ENCODE measurements at places on chromosomes 5 and 9.

DNA sequence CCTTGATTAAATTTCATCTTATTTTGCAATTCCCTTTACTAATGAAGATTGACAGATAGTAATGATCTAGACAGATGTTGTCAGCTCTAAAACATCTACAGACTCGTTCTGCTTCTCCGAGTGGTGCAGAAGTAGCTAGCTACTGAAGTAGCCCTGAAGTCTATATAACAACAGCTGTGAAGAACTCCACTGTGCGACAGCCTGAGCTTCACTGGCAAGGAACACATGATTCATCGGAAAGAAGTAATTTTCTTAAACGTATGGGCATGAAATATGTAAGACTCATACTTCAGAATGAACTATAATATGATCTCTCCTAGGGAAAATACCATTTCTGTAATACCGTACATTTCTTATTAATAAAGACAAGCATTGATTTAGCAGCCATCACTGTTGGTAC is 96.2 kb downstream of the TRPM3 start:
- DNase-seq: no peak

- no peak for DNase-seq
Observed at GRCh38 chr5:31236339-31236738, 42.9 kb downstream of the CDH6 start.

DNA sequence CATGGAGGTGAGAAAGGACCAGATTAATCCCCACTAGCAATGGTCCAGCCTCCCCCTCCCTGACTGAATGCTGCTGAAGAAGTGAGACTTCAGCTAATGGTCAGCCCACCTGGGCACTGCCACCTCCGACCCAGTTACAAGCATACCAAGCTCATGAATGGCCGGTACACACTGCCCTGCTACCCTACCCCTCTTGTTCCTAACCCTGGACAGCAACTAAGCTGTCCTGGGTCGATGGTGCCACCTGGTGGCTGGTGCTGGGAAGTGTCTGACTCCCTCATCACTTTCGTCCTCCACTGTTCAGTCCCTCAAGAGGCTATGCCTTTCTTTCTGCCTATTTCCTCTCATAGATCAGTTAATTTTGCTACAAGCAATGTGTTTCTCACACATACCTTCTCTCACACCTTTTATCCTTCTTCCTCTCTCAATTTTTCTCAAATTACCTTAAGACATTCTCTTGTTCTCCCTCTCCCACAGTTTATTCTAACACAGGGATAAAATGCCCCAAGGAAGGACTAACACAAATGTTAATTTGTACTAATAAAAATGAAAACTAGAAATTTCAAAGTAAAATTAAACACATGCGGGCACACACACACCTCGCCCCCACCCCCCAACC is 42.4 kb downstream of the PAX5 start:
- peak; percentile 47 for DNase-seq

DNA sequence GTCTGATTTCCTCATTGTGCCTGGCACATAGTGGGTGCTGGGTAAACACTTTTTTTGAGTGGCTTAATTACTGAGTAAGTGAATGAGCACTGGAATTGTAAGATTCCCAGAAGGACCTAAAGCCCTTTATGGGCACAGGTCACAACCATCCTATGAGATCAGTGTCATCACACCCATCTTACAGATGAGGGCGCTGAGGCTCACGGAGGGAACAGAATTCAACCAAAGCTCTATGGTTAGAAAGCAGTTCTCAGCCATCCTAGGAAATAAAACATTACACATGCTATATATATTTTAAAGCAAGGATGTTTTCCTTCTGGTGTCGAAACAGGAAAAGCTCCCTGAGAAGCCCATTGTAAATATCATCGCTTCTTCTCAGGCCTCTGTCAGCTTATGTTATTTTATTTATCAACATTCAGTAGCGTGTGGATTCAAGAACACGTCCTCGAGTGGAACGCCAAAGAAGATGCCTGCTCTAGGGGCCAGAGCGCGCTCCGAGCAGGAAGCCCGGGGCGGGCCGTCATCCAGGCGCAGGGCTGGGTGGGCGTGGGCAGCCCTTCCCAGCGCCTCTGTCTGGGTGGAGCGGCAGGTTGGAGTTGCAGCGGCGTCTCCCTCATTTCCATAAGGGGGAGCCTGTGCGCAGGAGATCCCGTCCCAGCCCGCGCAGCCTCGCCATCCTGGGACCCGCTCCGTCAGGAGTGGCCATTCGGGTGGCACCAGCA is 155.8 kb upstream of the SMIM23 start:
- no peak for DNase-seq

- DNase-seq: no peak
Observed at GRCh38 chr5:55932700-55933099, 62.1 kb downstream of the IL6ST start.

GRCh38 chr5:95850391-95850894 is 27.9 kb upstream of the GLRX start:
- DNase-seq: no peak

DNA sequence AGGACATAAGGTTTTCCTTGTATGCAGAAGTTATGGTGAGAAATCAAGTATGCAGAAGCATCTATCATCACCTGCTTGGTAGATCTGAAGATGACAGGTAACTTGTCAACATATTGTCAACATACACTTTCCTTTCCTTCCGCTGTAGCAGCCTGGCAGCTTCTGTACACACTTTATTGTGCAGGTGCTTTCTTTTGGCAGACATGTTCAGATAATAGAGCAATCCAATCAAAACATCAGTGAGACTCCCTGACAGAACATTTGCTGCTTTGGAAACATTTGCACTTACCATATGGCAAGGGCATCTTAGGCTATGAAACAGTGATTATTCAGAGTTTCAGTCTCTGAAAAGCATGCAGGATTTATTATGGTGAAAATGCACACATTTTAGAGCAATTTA is 161.1 kb upstream of the CDH12 start:
- DNase-seq: no peak

DNA sequence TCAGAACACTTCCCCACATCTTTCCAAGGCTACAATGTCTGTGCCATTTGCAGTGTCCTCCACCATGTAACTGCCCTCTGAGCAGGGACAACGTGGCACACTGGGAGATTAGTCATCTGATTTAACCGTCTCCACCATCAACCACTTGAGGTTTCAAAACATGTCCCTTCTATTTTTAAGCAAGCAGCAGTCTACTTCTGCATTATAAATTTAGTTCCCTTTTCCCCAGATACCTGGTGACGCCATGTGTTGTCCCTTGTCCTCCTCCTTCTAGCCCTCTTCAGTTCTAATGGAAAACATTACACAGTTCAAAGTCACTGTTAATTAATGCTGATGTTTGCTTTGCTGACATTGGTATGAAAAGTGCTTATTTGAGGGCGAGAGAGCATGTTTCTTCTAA is 52.8 kb downstream of the ATP10B start:
- DNase-seq: no peak

DNA sequence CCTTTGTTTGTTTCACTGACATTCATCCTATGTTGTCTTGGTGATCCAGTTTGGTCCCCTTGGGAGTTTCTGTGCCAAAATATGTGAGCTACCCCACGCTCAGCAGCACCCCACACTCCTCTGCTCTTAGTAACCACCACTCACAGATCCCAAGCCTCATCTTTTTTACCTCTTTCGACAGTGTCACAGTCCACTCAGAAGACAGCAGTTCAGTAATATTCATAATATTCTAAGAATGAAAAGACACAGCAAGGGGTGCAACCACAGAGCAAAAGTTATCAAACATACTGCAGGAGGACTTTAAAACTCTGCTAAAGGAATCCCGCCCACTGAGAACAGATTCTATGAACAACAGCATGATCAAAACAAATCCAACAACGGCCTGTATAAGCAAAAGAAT is 28.2 kb downstream of the RNF130 start:
- no peak for DNase-seq

- no peak for DNase-seq
Observed at GRCh38 chr9:129072171-129072570, 8.7 kb upstream of the DOLPP1 start.

DNA sequence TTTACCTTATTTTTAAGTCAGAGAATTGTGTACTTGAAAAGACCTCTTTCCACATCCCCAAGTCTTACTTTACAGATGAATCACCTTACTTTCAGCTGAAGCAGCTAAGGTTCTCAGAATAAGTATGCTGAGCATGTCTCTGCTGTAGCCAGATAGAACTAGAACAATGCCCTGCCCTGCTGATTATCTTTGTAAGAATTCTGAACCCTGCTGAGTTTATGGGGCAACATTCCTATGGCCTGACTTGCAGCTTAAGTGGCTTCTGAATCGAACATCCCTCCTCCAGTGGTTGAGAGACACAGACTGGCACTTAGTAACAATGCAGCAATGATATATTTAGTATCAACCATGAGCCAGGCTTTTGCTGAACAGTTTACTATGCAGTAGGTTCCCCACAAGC is 592.0 kb upstream of the WWC1 start:
- DNase-seq: peak; percentile 92

DNA sequence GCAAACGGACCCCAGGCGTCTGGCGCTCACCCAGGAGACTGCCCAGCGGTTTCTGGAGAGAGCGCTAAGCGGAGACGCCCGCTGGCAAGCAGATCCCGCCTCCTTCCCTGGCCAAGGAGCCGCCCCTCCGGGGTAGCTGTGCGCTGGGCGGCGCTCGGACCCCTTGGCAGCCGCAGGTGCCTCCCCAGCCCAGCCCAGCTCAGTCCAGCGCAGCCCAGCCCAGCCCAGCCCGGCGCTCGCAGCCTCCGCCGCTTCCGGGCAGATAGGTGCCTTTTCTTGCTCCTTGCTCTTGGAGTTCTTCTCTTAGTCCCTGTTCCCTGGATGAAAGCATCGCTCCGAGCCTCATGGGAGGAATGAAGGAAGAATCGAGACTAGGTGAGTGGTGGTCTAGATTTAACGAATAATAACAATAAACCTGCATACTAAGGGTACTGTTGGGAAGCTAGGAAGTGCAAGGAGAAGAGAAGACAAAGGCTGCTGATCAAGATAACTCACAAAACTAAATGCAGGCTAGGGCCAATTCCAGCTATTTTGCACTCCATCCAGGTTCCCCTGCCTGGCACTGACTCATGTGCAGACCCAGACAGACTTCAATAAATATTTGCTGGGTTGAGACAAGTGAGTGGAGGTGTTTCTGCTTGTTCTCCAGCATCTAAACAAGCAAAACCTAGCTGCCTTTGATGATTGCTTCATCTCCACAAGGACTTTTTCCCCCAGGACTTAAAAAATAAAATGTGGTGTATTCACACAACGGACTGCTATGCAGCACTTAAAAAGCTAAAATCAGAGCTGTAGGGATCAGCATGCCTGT is at the start of gene STK32A:
TSS of gene STK32A (plus strand) at position 202 of the 811 bp plus-strand sequence. CDS start 4,609 bp downstream, outside the sequence.
- no peak for DNase-seq

- DNase-seq: peak; percentile 42
Observed at GRCh38 chr9:21294364-21294774, 10.7 kb downstream of the IFNA5 start.

DNA sequence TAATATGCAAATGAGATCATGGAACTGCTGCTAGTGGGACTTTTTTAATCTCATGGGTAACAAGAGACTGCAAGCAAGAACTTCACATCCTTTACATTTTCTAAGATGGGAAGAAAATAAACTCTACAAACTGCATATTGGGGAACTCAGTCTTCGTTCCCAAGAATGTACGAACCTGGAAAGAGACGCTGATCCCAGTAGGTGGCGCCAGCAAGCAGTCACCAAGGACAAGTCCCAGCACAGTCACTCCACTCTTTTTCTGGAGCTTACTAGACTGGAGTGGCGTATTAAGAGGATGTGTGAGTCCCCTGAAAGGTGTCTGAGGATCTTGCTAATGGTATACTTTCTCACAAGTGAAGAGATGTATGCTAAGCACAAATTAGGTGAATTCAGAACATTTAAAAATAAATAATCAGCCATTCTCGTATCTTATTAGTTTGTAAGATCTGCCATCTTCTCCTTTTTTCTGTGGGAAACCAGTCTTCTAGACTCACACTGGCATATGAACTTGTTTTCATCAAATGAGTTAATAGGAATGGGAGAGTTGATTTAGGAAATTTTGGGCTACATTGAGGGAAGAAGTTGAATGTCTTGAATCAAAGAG is 16.0 kb upstream of the PUM3 start:
- DNase-seq: peak; percentile 18

DNA sequence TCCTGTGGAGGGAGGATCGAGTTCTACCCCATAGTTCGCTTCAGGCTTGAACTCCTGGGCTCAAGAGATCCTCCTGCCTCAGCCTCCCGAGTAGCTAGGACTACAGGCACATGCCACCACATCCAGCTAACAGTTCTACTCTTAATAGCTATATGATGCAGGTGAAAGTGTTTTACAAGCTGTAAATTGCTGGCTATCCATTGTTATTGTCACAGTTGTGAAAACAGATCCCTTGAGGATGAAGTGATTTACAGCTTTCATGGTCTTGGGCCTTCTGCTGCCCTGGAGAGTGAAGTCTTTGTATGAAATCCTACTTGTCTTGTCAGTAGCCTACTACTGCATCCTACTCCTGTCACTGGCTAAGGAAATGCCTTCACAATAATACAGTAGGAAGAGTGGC is 48.0 kb downstream of the GRAMD2B start:
- DNase-seq: no peak

- DNase-seq: no peak
Observed at GRCh38 chr5:80251636-80252035, 4.2 kb downstream of the SERINC5 start.

GRCh38 chr5:33509036-33509435 is 68.3 kb downstream of the TARS1 start:
- no peak for DNase-seq

GRCh38 chr5:52771343-52772039 is 16.2 kb upstream of the ITGA1 start:
- DNase-seq: no peak

DNA sequence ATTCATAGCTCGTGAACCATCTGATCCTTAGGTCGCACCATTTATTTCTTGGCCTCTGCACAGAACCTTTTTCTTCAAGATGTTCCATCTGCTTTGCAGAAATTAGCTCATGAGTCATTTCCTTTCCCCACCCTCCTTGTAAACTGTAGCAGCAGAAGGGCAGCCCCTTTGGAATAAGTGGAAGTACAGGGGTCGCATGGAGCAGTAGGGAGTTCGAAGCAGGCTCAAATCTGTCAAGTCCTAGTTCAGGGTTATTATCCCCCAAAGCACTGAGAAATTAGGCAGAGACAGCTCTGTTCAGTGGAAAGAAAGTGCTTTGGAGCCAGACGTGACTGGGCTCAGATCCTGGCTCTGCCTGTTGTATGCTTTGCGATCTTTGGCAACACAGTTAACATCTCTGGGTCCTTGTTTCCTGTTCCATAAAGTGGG is 84.2 kb downstream of the SGCD start:
- no peak for DNase-seq

DNA sequence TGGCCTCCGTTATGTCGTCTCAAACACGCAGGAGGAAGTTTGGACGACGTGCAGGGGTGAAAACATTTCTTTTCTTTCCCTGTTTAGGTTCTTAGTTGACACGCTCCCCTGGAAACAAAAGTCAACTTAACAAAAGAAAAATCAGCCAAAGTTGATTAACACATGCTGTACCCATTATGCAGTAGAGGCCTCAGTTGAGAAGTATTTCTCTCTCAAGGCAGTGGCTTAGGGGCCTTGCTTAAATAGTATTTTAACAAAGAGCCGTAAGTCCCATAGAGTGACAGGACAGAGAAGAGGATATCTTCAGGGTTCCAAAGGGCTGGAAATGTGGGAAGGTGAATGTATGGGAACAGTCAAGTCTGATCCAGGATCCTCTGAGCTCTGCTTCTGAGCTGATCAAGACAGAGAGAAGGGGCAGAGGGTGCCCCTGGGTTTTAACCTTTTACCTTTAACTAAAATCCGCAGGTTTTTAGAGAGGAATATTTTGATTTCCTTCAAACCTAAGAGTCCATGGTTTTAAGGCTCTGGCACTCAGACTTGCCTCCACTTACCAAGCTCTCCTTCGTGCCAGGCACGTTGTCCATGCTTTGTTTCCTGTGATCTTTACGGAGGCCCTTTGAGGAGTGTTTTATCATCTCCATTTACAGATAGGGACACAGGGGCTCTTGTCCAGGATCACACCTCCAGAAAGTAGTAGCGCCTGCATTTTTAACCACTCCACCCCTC is 629 bp upstream of the CD74 start:
- DNase-seq: no peak
